ENCODE measurements at places on chromosomes 1 and 21. TPM values are rescaled to one million over a fixed set of nuclear protein-coding genes. Genes with fewer than 3 reads are reported as not detected.

The KDF1 gene
- 0.24 TPM for total RNA-seq

The COX20 gene
- 28.4 TPM for total RNA-seq

The TTF2 gene
- total RNA-seq = 121 TPM

The HIVEP3 gene
- total RNA-seq = 13.6 TPM

The RNU1-4 gene
- total RNA-seq = 2,403 TPM
